NCI-H1436 (cell line): ENCODE measurements at places on chromosomes 6 and 20.

DNA sequence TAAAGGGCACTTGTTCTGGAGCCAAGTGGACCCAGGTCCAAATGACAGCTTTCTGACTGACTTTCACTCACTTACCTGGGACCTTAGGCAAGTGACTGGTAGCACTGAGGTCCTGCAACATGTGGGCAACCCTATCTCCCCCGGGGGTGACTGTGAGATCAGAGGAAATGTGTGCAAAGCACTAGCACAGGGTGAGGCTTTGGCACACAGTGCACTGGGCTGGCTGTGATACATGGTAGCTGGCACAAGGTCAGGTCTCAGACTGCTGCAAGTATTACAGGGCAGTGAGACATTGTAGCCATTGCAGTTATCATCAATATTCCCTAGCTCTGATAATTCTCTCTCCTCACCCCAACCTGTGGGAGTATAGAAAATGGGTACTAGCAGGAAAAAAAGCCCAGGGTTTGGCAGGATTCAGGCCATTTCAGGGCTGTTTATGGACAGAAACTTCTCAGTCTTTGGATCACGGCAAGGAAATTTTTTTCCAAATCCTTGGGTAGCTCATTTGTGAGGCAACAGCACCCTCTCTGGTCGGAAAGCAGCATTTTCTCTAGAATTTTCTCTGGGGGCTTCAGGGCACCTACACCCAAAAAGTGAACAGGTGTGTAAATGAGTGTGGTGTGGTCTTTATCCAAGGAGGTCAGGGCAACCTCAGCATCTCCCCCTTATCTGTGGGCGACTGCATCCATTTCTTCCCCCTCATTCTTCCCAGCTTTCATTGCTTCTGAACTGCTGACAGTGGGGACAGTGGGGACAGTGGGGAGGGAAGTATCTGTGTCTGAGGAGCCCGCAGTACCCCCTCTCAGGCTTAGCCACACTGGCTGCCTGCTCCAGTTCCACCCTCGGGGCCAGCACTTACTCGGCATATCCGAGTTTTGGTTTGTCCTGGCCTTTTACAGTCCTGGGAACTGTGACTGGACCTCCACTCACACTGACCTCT is 148.7 kb upstream of the PHACTR3 start:
- no peak for DNase-seq

DNA sequence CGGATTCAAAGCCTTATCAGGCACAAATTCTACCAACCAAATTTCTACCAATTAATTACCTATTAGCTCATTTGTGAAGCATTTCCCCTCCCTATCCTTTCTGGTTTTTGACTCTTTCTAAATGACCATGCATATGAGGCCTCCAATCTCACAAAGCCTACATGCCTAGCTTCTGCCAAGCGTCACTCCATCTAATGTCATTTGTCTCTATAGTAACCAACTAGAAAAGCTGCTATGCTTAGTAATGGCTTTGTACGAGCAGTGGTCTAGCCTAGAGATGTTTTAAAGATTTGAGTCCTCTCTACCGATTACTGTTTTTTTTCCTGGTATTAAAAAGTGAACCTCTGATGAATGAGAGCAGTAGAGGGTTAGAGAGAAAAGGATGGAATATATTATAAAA is 4.8 kb upstream of the ASF1A start:
- peak; percentile 7 for DNase-seq

DNA sequence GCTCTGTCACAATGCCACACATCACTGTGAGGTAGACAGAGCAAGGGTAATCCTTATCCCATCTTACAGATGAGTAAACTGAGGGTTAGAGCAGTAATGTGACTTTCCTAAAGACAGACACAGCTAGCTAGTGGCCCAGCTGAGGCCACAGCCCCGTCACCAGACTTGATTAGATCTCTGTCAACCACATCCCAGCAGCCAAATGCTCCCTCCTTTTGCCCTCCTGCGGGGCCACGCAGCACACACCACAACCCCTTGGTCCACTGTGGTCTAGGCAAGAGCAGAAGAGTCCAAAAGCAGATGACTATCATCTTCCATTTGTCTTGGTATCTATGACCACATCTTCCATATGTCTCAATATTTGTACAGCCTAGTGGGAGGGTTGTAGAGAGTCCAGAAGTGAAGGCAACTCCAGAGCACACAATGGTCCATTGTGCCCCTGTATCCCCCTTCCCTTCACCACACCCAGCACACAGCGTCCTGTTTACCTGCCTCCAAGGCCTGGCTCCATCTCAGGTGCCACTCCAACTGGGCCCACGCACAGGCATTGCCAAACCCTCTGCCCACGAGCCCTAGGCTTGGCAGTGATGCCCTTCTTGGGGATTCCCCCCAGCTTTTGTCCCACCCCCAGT is 47.1 kb upstream of the FOXP4 start:
- no peak for DNase-seq

DNA sequence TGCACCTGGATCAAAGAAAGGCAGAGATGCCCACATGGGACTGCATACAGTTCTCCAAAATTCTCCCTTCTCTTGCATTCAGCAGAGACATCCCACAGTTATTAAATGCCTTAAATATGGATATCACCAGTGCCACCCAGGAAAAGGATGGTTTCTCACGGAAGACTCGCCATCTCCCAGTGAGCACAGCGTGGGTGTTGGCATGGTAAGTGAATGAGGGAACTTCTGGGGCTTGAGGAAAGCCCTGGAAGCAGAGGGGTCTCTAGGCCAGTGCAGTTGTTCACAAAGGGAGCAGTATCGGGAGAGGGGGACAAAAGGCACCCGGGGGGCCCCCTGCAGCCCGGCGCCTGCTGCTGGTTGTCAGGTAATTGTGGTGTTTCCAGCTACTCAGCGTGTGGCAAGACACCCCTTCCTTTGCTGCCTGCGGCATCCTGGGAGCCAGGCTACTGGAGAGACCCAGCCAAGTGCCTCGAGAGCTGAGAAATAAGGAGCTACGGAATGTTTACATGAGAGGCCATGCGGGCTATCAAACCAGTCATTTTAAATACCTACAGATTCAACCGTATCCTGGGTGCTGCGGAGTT is 125.4 kb downstream of the PXDC1 start:
- no peak for DNase-seq

- DNase-seq: peak; percentile 24
These were observed 19.3 kb upstream of the SEC63 start for GRCh38 chr6:107977283-107977682.

GRCh38 chr20:44728801-44729443 is 13.8 kb downstream of the CCN5 start:
- DNase-seq: peak; percentile 52

- DNase-seq: peak; percentile 60
These were observed 559 bp downstream of the LAMA5 start for GRCh38 chr20:62366370-62367135.

DNA sequence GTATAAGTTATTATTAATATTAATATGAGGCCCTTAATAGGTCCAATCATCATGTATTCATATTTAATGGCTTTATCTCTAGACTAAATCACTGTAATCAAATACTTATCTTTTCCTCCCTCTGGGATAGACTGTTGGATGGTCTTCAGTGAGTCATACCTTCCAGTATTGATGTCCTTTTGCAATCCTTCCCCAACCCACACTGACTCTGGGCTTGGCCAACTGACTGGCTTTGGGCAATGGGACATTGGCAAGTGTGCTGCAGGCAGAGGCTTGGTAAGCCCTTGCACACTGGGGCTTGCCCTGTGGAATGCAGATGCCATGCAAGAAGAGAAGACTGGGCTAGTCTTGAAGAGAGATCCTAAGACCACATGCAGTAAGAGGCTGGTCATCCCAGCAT is 136.6 kb downstream of the CCDC170 start:
- DNase-seq: no peak

GRCh38 chr6:45969026-45969425 is 46.6 kb downstream of the CLIC5 start:
- DNase-seq: no peak

GRCh38 chr6:158907931-158908330 is 88.8 kb upstream of the EZR start:
- no peak for DNase-seq

DNA sequence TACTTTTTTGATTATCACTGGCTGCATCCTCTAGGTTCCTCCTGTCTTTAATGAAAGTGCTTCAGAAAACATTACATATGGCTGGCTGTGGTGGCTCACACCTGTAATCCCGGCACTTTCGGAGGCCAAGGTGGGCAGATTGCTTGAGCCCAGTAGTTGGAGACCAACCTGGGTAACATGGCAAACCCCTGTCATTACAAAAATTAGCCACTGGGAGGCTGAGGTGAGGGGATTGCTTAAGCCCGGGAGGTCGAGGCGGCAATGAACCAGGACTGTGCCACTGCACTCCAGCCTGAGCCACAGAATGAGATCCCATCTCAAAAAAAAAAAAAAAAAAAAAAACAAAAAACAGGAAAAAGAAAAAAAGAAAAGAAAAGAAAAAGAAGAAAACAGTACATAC is 35.3 kb downstream of the BEND3 start:
- no peak for DNase-seq

DNA sequence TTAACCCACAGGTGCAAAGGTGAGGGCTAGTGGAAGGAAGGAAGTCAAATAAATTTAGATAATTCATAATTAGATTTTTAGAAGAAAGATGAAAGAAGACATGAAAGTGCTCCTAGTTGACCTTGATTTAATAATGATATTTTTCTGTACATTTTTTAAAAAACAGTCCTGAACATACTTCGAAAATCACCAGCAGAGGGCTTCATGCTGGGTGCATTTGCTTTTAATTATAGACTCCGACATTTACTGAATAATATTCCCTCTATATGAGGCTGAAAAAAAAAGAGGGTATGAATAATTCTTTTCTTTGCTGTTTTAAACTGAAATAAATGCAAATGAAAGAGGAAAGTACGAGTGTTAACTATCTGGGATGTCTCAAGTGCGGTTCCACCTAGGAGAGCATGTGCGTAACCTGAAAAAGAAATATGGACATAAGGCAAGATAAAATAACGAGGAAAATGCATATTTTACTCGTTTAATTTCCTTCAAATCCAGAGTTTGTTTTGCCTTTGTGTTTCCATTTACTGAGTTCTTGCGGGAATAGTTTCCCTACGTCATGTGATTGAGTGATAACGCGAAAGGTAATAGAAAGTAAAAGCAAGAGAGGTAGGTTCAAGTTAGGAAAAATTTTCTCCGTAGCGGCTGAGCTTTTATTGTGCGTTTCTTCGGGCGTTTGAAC is 3.1 kb upstream of the TFAP2B start:
- no peak for DNase-seq

DNA sequence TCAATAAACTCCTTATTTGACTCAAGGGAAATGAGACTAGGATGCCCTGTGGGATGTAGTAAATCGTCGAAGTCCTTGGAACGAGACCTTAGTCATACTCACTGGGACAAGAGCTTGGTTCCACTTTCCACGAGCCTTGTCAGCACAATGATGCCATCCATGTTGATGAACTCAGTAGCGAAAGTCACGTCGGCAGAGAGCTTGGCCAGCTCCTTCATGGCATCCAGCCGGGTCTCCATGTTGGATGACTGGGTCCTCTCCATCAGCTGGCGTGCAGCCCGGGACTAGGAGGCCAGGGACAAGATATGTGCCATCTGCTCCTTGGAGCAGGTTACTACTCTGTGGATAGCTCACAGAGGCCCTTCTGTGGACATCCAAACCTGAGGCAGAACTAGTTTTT is 17.5 kb downstream of the ELMO2 start:
- DNase-seq: no peak

- no peak for DNase-seq
These were observed 93.0 kb downstream of the ANKRD6 start for GRCh38 chr6:89525786-89526562.

GRCh38 chr20:32775336-32775991 is 13.3 kb downstream of the DNMT3B start:
- DNase-seq: no peak
